ENCODE measurements at places on chromosomes 4 and X. TPM values are rescaled to one million over a fixed set of nuclear protein-coding genes. Genes with fewer than 3 reads are reported as not detected.

DNA sequence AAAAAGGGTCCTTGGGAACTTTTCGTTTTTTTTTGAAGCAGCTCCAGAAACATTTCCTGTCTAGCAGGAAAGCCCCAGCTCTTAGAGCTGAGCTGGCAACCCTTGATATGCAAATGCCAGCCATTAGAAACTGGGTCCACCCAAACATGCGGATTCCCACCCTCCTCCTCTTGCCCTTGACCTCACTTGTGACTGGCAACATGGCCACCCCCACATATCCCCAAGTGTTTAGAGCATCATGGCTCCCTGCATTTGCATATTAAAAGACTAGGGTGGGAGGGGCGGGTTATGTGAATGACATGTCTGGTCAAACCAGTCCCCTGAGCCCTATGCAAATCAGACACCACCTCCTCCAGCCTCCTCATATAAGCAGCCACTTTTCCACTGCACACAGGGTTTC lies 671.1 kb downstream of the FAT4 start:
- DNase-seq = no peak

- DNase-seq = no peak
These were observed 17.2 kb downstream of the ABHD18 start for GRCh38 chr4:127982445-127982844.

DNA sequence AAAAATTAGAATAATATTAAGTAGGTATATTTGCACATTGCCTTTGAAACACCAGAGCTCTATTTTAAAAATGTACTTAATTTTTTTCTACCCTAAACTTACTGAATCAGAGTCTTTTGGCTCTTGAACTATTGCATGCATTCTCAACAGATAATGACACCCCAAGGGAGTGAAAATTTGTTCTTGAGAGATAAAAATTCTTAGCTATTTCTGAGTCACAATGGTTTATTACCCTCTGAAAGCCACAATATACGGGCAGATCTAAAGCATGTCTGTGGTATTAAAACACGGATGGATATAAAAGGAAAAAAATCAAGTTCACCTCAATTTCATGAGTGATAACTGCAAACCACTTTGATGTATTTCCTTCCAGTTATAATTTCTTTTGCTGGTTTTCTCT lies 636.3 kb upstream of the FTHL17 start:
- DNase-seq = no peak

DNA sequence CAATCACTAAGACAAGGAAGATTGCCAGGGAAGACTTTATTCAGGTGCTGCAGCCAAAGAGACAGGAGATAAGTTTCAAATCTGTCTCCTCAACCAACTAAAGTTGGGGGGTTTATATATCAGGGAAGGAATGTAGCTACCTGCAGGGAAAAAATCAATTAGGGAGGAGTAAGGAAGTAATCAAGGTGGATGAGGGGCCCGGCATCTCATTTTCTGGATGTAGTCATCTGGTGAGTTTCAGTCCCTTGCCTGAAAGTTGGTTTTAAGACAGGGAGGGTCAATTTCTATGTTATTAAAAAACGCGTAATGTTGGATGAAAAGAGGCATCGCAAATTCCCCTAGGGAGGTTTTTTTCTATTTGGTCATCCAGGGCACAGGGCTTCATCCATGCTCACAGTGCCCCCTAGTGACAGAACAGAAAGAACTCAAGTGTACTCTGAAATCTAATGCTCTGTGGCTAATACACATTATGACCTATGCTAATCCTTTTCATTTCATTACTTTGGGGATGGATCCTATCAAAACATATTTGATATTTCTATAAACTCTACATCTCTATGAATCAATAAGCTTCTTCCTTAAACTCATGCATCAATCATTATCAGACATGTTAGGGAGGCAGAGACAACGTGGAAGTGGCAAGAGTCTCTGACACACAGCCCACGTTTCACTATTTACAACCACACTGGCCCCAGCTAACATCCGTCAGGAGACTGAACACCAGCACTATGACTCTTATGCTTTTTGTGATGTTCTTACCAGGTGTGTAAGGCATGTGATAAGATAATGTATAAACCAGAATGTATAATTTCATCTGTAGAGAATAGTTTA lies 1577.0 kb upstream of the TENM3 start:
- no peak for DNase-seq

DNA sequence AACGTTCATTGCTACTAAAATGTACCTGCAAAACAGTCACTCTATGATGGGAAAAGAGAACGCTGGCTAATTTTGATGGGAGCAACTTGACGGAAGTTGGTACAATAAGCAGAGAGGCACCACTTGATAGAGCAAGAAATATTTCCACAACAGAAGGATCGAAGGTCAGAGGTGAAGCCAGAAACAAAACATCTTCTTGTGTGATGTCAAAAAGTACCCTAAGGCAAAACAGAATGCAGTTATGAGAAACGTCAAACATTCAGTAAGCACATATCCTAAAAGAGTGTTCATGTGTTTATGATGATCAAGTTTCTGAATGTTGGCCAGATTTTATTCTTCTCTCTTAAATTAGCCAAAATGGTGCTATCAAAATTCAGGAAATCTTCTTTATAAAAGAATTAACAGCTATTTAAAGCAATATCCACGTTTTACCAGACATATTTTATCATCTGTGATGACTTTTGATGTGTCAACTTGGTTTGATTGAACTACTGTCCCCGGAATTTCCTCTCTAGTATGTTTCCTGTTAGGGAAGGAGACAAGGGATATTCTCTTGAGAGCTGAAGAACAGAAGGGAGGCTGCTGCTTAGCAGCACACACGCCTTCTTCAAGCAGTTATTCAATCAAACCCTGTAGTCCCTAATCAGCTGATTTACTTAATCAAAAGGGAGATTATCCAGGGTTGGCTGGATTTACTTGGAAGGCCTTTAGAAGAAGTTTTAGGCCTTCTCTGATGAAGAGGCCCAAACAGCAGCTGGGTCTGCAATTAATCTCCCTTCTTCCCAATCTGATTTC lies 15.7 kb downstream of the AASDH start:
- DNase-seq = no peak

DNA sequence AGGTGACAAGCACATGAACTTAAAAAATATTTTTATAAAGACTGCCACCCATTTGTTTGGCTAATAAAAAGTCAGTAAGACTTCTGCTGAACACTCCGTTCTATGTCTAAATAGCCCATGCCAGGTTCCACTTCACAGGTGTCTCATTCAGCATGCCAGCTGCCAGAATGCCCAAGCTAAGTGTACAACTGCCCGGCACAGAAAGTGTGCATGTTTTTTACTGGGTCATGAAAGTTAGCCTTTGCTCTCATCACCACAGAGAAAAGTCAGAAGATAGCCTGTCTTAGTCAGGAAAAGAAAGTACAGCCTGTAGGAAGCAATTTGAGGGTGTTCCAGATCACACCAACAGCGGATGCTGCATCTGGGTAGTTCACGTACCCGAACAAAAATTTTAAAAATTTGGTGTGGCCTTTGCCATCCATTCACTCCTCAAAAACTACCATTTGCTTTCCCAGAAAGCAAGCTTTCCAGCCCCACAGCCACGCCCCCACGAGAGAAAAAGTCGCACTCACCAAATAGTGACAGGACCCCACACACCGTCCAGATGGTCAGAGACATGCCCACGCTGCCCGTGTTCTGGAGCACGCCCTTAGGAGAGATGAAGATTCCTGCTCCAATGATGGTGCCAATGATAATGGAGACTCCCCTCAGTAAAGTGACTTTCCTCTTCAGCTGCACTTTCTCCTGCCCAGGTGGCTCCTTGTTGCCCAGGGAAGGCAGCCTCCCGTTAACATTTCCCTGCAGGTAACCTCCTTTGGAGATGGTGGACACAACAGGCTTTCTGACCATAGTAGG lies 671 bp downstream of the SLC7A11 start:
- DNase-seq = no peak

DNA sequence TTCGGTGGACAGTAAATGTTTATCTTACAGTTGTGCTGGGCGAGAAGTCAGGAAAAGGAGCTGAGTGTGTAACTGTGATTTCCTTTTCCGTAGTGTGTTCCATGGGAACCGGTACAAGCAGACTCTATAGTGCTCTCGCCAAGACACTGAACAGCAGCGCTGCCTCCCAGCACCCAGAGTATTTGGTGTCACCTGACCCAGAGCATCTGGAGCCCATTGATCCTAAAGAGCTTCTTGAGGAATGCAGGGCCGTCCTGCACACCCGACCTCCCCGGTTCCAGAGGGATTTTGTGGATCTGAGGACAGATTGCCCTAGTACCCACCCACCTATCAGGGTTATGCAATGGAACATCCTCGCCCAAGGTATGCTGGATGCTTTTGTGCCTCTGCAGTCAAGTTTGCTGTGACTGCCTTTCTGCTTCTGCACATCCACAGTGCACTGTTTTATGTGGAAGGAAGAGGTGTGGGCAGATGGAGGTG lies 27.4 kb downstream of the NOCT start:
- DNase-seq = no peak

DNA sequence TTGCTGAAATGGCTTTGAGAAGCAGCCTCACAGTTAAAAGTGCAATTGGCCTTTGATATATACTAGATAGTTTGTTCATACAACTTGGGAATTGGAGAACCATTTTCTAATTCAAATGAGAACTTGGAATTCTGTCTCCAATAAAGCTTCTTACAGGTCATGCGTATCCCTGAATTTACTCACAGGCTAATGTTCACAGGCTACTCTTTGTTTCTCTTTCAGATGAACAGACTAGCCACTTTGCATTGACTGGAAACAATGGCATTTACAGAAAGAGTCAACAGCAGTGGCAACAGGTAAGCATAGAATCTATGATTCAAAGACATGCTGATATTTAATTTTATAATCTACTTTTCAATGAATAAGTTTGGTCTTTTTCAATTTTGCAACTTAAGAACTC lies 13.5 kb downstream of the AFF1 start:
- DNase-seq = no peak

- no peak for DNase-seq
These were observed 35.3 kb upstream of the GPM6B start for GRCh38 chrX:13852001-13852695.

DNA sequence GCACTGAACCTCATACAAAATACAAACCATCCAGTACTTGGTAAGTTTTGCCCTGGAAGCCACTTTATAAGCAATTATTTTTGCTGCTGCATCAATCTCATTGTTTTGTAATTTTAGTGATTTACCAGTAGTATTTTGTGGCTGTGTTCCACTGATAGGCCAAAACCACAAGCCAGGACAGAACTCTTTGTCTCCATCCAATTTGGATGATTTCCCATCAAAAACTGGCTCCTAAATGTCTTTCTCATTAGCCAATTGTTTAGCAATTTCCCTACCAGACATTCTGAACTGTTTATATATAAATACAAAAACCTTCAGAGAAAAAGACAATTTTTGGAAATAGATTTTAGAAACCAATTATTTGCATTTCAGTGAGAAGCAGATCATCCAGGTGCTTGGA lies 4.4 kb downstream of the GSPT2 start:
- DNase-seq = no peak

DNA sequence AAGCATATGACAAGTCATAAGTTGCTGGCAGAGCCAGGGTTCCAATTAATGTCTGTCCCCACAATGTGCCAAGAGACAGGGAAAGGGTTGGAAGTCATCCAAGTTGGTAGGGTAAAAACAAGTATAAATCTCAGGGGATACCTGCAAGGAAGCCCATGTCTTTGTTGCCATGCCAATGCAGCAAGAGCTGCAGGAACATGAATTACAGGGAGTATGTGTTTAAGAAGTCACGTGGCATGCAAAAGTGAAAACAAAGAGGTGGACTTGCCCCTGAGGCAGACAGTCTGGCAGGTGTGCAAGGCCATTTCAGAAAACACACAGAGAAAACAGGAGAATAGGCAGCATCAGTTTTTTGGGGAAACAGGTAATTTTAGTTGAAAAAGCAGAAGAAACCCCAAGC lies 29.4 kb downstream of the C4orf51 start:
- DNase-seq = no peak

DNA sequence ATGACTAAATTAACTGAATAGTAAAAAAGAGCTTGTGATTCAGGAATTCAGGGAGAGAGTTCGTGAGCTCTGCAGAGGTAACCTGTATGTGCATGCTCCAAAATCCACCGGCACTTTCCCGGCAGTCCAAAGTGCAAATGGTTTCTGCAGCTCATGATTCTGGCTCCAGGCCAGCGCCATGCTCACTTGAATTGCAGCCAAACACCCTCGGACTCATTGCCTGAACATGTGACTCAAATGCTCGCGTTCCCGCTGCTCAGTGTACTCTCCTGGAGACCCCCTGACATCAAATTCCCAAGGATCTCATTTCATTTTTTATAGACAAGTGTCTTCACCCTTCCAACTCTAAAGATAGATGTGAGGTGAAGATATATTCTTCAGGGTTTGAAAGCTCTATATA lies 44.1 kb upstream of the SH3RF1 start:
- DNase-seq = peak; percentile 74

- DNase-seq = no peak
These were observed 253.5 kb downstream of the PCDH10 start for GRCh38 chr4:133402616-133403015.

GRCh38 chr4:107037199-107037584 lies 1.1 kb upstream of the DKK2 start:
- DNase-seq = no peak

DNA sequence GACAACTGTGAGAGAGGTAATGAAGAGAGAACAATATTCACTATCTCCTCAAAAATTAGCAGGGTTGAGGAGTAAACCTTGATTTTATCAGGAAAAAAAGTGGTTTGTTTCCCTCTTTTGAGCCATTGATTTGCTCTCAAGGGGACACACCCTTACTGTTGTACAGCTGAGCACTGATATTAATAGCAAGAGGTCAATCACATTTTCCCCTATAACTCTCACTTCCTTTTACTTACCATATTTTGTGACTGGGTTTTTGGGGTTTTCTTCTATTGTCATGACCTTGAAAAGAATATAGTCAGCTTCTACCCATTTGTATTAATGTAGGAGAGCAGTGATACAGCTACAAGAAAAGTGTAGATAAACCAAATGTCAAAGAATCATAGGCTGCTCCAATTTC lies 70.2 kb upstream of the LONRF3 start:
- DNase-seq = no peak

GRCh38 chrX:9253211-9253610 lies 211.6 kb upstream of the TBL1X start:
- no peak for DNase-seq

LUZP4 gene
- not detected for total RNA-seq

L1CAM gene
- total RNA-seq = 6.1 TPM

N4BP2 gene
- total RNA-seq = 4.1 TPM

FGFBP1 gene
- total RNA-seq = not detected

CFAP47 gene
- not detected for total RNA-seq

WDFY3 gene
- 41.0 TPM for total RNA-seq

NLGN4X gene
- 3.3 TPM for total RNA-seq

CABS1 gene
- not detected for total RNA-seq

NPY5R gene
- total RNA-seq = not detected
